ENCODE measurements at places on chromosomes 1 and 21.

- no peak for DNase-seq
Observed at GRCh38 chr1:3530086-3530925, 75.8 kb downstream of the ARHGEF16 start.

GRCh38 chr21:42414928-42415769 lies 11.4 kb downstream of the UBASH3A start:
- DNase-seq = no peak

- no peak for DNase-seq
Observed at GRCh38 chr1:47629201-47629600, 191.4 kb downstream of the FOXD2 start.

DNA sequence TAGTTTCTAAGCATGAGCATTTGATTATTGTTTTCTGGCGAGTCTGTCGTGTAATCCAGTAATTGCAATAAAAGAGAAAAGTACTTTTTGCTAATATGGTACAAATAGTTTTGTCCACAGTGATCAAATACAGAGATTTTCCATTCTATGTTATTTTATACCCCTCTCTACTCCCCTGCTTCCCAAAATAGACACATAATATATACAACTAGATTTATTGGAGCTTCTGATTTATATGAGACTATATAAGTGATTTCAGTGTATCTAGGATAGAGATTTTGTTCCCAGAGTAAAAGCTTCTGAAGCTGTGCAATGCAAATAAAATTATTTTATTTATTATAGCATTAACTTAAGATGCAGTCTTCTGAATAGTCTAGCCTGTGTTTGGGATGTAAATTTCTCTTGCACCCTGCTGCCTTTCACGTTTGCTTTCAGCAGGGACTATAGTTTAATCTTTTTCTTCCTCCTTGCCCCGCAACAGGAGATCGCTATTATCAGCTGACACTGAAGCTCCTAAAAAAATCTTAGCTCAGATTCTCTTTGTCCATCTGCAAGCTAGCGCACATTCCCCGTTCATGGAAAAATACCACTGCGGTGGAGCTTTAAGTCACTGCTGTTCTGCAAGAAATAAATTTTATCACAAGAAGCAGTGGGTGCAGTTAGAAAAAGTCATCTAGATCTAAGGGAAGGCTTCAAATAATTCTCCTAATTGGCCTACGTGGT lies 273.3 kb downstream of the DISC1 start:
- DNase-seq = no peak

GRCh38 chr1:27307874-27308598 lies 13.9 kb upstream of the TMEM222 start:
- peak; percentile 35 for DNase-seq

GRCh38 chr1:24248859-24249258 lies 61.8 kb upstream of the IFNLR1 start:
- DNase-seq = no peak

GRCh38 chr21:14942801-14943490 lies 121.9 kb downstream of the NRIP1 start:
- DNase-seq = no peak

DNA sequence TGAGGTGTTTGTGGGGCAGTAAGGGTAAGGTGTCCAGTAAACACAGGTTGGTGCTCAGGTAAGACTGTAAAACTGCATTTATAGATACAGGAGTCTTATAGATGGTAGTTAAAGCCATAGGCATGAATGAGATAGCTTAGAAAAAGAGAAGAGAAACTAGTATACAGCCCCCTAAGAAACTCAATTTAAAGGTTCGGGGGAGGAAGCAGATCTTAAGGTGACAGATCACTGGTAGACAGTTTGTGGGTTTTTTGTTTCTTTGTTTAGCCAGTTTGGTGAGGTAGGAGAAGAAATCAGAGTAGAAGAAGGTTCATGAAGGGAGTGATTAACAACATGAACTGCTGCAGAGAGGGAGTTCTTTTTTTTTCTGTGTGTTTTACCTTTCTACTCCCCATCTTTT lies 6.1 kb upstream of the AGO3 start:
- DNase-seq = no peak

DNA sequence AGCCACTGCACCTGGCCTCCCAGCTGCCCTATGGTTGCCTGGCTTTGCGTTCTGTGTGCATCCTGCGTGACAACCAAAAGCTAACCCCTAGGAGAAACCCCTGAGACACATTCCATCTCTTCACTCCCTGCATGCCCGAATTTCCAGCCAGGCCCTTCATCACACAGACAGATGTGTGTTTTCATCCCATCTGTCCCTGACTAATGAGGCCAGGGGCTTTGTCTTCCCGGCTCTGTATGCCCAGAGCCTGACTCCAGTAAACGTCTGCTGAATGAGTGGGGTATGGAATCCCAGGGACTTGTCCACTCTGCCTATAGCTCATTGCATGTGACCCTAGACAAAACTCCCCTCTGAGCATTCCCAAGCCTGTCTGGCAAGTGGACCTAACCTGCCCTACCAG lies 9.6 kb downstream of the ESPN start:
- no peak for DNase-seq

DNA sequence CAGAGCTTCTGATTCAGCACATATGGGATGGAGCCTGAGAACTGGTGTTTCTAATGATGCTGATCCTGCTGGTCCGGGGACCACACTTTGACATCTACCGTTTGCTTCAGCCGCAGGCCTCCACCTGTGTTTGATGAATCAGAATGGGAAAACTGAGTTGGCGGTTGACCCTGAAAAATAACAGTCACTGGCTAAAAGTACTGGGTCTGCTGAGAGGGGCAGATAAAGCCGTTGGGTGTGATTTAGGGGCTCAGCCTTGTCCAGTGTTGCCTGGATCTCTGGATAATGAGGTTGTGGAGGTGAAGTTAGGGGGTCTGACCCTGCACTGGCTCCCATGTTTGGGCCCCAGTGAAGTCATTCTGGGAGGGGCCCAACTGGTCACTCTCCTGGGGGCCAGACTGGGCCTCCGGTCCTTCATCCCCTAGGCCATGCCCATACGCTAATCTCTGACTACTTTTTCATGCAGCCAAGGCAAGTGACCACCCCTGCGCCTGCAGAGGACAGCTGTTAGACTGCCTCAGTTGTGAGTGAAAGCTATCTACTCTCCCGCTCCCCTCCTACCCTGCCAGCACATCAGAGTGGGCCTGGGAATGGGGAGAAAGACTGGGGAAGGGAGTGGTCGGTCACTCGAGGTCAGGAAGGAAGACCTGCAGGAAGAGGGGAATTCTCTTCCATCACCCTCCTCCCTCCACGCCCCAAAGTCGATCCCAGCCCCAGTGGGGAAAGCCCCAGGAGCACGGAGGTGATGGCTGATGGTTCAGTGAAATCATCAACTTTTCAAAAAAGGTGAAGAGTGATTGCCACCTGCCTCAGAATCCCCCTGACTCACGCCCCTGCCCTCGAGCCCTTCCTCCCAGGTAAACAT lies 27.7 kb downstream of the VASH2 start:
- no peak for DNase-seq

DNA sequence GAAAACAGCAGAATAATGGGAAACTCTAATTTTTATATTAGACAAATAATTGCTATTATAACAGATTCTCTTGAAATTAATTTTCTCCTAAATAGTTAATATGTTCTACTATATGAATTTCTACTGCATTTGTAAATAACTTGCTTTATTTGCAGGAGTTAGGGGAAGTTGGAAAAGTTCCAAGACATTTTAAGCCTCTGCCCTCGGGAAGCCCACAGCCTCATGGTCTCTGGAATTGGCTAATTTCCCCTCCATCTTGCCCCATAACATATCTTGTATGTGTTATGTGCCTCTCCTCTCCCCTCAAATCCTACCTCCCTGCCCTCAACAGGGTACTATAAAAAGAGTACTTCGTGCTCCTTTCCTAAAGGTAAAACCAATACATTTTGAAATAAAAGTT lies 271.4 kb upstream of the NR5A2 start:
- DNase-seq = no peak

- no peak for DNase-seq
Observed at GRCh38 chr1:115922801-115923200, 53.5 kb upstream of the SLC22A15 start.

- no peak for DNase-seq
Observed at GRCh38 chr1:119676571-119677206, 28.6 kb upstream of the ZNF697 start.

DNA sequence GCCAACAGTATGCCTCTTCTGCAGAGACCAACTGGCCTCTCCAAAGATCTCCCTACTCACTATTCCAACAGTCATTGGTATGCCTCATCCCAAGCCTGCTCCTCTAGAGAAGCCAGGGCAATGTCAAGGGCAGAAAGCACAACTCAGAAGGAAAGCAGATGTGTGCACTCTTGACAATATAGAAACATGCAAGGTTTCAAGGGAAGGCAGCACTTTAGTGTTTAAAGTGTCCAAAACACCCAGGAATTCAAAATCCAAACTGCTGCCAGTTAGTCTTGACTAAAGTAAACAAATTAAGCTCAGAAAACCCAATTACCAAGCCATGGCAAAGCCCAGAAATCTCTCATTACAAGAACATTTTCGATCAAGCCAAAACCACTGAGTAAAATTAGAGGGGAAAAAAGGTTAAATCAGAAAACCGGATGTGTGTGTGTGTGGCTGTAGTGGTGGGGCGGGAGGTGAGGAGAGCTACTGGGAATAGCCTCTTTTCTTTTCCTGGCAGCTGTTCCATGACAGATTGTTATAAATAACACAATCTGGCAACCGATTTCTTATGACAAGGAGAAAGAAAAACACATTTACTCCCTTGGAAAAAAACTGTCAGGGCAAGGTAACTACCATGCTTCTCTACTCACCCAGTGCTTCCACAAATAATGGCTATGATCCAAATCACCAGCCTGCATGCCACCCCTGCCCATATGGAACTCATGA lies 39.2 kb downstream of the EIF2B3 start:
- DNase-seq = no peak

GRCh38 chr1:22851517-22851916 lies 121.1 kb downstream of the LACTBL1 start:
- DNase-seq = no peak

- DNase-seq = peak; percentile 82
Observed at GRCh38 chr1:182616130-182617013, 12.2 kb upstream of the RGS16 start.

GRCh38 chr1:150841626-150842025 lies 33.6 kb upstream of the CTSK start:
- DNase-seq = no peak

DNA sequence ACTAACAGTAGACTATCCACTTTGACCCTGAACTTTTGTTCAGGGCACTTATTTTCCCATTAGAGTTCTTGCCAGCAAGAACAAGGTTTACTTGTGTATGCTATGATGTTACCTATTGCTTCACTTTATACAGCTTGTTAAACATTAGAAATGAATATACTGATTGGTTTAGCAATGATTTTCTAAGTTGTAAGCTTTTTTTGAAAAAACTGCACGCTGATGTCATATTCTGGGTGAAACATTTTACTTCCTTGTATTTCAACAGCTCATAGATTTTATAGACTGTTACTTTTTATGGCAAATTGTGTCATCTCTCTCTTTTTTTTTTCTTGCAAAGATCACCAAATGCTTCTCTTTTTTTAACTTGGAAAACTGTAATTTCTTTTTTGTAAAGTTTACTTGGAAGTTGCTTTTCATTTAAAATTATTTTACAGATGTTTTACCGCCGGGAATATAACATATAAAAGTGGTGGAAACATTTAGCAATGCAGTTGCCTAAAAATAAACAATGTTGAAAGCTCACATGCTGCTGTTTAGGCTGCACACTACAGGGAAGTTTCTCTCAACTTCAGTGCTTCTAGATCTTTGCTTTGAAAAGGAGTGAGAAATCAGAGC lies 215.3 kb upstream of the NFIA start:
- no peak for DNase-seq

DNA sequence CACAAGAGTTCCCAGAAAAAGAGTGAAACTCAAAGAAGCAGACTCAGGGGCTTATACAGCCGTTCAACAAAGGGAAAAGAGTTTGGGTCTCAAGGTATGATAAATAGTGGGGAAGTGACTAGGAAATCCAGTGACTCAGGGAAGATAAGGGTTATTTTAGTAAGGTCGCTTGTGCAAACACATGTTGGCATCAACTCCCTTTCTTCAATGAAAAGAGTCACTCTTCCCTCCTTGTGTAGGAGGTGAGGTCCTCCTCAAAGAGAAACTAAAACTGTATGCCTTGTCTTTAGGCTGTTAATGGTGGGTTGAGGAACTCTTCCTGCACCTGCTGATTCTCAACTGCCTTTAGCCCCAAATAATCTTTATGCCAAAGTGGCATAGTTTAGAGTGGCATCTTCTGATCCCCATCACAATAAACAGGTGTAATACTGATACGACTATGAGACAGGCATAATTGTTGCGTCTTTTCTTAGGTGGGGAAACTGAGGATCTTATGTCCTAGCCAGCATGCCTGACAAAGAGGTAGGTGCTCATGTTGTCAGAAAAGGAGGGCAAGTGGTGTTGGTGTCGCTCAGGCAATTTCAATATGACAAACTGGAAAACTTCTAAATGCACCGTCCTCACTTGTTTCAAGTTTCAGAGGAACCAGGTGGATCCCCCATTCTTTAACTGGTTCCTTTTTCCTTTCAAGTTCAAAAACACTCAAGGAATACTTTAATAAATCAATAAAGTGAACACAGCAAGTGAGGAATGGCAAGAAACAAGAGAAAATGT lies 294.1 kb upstream of the RUNX1 start:
- no peak for DNase-seq

DNA sequence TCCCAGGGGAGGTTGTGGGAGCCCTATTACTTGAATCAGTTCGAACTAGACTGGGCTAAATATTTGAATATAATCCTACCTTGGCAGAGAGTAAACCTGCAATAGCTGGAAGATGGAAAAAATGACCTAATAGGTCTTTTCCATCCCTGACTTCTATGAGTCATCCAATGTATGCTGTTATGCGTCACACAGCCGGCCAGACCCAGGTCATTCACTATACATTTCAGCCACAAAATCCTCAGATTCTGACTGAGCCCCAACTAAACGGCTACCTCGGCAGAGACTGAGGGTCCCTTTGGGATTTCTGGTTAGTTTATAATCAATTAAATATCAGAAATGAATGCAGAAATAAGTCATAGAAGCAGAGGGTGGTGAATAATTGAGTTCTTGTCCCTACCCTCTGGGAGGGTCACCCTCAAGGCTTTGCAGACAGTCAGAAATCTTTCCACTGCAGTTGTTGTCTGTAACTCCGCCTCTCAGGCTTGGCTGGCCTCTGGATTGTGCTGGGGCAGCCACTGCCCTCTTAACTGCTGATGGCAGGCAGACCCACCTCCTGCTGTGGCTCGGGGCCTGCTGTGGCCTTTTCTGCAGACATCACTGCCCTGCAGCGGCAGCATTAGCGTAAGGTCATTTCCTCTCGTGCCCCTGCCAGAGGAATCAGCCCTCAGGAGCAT lies 240.5 kb downstream of the TGFB2 start:
- DNase-seq = no peak

- no peak for DNase-seq
Observed at GRCh38 chr1:155522069-155522468, 40.5 kb downstream of the ASH1L start.

- no peak for DNase-seq
Observed at GRCh38 chr1:30466026-30466425, 257.4 kb downstream of the MATN1 start.

DNA sequence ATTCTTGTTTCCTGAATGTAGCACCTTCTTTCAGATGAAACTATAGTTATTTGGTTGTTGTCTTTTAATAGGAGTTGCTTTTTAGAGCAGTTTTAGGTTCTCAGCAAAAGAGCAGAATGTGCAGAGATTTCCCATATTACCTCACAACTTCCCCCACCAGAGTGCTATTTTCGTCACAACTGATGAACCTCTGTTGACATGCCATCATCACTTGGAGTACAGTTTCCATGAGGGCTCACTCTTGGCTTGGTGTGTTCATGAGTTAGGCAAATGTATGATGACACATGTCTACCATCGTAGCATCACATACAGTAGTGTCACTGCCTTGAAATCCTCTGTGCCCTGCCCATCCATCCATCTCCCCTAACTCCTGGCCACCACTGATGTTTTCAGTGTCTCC lies 3.7 kb downstream of the IBA57 start:
- DNase-seq = no peak

Measured in NCI-H187 (cell line).